ENCODE measurements at places on chromosomes 3 and 15.

- no peak for DNase-seq
Observed at GRCh38 chr3:4425707-4426106, 41.4 kb downstream of the SUMF1 start.

DNA sequence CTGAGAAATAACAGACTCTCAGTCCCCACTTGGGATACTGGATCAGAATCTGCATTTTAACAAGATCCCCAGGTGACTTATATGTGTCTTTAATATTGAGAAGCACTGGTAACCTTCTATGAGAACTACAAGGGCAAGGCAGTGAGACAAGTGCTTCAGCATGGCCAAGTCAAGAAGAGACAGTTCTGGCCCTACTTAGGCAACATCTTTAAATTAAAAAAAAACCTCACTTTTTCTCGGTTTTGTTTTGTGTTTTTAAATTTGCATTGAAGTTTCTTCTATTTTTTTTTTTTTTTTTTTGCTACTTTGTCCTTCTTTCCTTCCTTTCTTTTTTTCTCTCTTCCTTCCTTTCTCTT lies 42.5 kb upstream of the SPTSSB start:
- no peak for DNase-seq

DNA sequence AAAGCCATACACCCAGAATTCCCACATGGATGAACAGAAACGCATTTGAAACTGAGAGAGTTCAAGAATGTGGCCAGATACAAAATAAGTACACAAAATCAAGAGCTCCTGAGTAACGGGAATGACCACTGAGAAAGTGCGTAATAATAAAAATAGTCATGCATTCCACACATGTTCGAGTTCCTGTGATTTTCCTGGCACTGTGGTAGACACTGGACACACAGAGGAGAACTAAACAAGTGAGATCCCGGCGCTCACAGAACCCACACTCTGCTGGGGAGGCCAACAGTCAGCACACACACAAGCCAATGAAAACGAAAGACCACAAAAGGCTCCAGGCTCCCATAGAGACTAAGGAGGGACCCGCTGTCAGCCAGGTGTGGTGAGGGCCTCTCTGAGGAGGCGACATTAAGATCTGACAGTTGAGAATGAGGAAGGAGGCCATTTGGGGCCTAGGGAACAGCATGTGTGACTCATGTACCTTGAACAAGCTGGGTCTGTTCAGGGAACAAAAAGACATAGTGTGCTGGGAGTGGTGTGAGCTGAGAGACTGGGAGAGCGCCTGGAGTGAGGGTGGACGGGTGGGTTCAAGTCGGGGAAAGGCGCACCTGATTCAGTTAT lies 5.1 kb downstream of the FAM107A start:
- DNase-seq = no peak

DNA sequence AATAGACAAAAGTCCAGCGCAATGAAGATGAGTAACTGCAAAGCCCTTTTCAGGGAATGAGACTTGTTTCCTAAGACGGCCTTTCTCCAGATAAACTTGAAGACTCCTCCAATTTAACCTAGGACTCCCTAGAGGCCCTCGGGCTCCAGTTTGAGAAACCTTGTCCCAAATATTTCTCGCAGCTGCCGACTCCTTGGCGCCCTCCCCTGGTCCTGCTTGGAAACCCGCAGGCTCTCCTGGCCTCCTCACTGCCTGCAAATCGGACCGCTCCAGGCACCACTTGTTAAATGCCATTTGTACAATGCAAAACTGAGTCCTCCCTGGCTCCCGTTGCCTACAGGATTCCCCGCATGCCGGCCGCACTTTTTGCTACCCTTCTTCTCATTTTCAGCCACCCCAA lies 36.8 kb downstream of the MUC4 start:
- peak; percentile 80 for DNase-seq

GRCh38 chr3:42653560-42654330 lies at the start of gene ZBTB47:
Gene ZBTB47, plus strand, starts transcription at chr3:42653697. Its CDS starts 4,659 bp downstream, at chr3:42658356.
- peak; percentile 38 for DNase-seq

DNA sequence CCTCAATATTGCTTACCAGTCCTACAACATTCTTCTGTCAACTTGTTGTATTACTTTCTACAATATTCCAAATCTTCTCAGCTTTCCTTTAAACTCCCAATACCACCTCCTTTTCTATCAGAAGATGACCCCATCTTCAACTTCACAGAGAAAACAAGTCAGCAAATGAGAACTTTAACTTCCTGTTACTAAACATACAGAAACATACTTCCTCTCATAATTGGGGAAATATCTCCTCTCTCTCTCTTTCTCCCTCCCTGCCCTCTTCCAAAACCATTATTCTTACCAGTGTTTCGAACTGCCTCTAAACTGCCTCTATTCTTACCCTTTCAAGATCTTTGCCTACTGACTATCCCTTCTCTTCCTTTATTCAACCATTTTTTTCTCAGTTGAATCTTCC lies 1.8 kb upstream of the SNAP23 start:
- DNase-seq = no peak

DNA sequence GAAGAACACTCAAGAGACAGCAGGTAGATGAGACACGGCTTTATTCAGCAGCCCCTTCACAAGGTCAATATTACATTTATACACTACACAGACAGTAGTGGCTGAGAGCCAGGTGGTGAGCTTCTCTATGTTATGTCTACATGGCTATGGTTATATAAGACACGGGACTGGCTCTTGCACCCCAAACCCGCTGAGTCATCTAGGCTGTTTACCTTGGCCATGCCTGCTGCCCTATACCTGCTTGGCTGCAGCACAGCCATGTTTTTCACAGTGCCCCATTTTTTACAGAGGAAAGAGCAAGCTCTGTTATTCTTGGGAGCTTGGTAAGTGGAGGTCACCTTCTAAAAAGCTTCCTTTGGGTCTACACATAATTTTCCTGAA lies 231.6 kb downstream of the IGSF11 start:
- no peak for DNase-seq

DNA sequence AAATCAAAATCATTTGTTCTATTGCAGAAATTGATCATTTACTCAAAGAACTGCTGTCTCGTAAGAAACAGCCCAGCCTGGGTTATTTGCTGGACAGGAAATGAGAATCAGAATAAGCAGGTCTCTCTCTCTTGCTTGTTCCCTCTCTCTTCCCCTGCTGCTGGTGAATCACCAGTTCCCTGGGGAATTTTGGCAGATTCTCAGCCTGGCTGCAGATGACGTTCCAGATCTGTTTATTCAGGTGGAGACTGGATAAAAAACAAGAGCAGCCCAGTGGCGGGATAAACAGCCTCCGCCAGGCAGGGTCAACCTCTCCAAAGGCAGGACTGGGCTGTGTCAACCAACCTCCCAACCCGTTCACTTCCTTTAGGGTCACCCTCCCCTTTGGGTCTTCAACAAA lies 72.1 kb downstream of the LRIG1 start:
- no peak for DNase-seq

DNA sequence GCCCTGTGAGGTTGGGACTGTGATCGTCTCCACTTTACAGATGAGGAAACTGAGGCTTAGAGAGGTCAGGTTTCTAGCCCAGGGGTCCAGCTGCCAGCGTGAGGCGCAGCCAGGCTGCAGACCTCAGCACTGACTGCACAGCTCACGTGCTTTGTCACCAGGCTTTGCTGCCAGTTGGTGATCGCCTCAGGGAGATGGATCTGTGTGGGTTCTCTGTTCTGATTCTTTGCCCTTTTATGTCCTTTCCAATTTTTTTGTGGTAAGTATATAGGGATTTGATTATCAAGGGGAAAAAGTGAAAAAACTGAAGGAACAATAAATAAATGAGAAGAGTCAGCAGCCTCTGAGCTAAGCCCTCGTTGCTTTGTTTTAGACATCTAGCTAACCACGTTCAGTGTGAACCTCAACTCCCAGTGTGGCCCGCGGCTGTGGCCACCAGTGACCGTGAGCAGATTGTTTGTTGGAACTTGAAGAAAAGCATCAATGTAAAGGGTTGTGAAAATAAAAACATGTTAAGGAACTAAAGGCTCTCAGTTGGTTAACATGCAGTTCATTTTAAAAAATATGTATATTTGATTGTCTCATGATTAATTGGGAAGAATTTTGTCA lies 117.6 kb downstream of the PDE8A start:
- no peak for DNase-seq

- no peak for DNase-seq
Observed at GRCh38 chr15:65751431-65751830, 40.7 kb downstream of the DENND4A start.

DNA sequence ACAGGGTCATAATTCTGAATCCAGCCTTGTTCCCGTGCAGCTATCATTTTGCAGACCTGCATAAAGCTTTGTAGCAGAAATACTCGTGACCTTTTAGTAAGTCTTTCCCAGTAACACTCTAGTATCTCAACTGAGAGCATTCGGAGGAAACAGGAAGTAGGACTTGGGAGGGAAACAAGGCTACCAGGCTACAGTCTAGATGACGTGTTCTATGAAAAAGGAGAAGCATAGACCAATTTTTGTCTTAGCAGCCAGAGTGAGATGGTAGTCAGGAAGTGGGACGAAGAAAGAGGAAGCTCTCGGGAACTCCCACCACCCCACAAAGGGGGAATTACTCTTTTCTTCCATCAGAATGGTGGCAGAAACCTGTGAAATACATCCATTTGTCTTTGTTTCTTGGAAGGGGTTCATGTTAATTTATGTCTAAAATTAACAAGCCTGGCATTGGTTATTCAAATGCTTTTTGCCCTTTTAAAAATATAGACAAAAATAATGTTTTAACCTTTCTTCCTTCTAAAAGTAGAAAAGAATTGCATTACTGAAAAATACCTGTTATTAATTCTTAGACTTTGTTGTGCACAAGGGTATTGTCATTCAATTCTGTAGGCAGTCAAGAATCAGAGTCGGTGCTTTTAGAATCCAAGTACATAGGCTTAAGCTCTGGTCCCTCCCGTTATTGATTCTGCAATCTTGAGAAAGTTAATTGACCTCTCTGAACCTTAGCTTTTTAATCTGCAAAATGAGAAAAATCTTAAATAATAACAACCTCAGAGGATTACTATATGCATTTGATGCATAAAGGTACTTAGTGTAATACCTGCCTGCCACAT lies 1.6 kb upstream of the SUCNR1 start:
- DNase-seq = no peak

GRCh38 chr15:89976246-89976600 lies 24.9 kb upstream of the ZNF710 start:
- no peak for DNase-seq

GRCh38 chr3:6491768-6492167 lies 369.1 kb upstream of the GRM7 start:
- no peak for DNase-seq

DNA sequence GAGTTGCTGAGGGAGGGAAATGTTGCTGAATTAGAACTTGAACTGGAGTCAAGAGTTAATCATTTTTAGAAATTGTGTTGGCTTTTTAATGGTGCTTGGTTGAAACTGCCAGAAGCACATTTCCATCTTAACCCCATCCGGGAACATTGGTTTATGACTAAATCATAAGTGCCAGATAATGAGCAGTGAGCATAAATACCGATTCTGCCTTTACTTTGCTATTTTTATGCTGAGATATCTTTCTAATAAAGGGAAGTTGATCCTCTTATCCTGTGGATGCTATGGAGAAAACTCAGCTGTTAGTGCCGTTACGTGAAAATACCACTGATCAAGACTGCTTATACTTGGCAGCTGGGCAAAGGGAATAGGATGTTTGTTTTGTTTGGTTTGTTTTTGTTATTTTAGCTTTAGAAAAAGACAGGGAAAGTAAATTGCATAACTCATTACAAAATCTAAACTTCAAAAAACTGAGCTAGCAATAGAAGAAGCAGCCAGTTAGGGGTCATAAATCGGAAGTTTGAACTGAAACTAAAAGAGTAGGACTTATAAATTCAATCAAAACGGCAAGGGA lies 813.1 kb downstream of the NAALADL2 start:
- no peak for DNase-seq
